Stimulated activated CD8-positive, alpha-beta memory T cell treated with anti-CD3 and anti-CD28 coated beads, Interleukin-7, amount 100 ng/mL, for 1 hour (primary cell): ENCODE measurements at places on chromosomes 3 and 15.

DNA sequence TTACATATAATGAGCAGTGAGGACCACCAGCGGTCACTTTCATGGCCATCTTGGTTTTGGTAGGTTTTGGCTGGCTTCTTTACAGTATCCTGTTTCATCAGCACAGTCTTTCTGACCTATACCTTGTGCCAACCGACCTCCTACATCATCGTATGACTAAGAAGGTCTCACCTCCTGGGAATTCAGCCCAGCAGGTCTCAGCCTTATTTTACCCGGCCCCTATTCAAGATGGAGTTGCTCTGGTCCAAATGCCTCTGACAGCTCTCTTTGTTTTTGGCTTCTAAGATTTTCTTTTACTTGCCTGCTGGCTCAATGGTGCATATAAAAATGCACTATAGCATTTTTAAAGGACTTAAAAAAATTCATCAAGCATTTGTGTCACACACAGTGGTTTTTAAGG lies 3.2 kb upstream of the MME start:
- no peak for DNase-seq

DNA sequence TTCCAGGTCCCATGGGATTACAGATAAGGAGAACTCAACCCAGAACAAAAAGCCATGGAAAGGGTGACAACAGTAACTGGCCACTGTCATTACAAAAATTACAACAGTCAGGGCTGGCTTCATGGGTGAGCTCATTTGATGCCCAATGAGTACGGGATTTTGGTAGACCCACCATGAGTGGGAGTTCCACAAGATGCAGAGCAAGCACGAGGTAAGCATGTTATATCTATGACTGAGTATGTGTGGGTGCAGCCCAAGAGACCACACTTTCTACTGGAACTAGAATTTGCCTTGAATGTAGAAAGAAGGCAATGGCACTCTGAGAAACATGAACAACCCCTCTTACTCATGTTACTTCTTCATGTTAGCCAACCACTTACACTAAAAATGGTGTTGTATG lies 83.3 kb downstream of the IGF2BP2 start:
- no peak for DNase-seq

GRCh38 chr3:24420224-24420623 lies 74.4 kb downstream of the THRB start:
- no peak for DNase-seq

DNA sequence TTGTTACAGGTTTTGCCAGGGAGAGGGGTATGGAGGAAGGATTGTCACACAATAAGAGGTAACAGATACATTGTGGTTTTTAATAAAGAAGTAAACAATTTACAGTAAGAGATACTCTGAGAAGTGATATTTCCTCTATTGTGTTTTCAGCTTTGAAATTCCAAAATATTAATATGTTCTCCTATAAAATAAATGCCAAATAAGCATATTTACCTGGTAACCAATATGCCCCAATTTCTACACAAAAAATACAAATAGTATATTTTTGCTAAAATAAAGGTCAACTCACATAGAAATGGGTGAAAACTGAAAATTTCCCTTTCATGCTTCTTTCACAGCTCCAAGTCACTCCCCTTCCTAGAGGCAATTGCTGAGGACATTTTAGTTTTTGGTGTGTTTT lies 437.4 kb upstream of the UBE2E2 start:
- no peak for DNase-seq

DNA sequence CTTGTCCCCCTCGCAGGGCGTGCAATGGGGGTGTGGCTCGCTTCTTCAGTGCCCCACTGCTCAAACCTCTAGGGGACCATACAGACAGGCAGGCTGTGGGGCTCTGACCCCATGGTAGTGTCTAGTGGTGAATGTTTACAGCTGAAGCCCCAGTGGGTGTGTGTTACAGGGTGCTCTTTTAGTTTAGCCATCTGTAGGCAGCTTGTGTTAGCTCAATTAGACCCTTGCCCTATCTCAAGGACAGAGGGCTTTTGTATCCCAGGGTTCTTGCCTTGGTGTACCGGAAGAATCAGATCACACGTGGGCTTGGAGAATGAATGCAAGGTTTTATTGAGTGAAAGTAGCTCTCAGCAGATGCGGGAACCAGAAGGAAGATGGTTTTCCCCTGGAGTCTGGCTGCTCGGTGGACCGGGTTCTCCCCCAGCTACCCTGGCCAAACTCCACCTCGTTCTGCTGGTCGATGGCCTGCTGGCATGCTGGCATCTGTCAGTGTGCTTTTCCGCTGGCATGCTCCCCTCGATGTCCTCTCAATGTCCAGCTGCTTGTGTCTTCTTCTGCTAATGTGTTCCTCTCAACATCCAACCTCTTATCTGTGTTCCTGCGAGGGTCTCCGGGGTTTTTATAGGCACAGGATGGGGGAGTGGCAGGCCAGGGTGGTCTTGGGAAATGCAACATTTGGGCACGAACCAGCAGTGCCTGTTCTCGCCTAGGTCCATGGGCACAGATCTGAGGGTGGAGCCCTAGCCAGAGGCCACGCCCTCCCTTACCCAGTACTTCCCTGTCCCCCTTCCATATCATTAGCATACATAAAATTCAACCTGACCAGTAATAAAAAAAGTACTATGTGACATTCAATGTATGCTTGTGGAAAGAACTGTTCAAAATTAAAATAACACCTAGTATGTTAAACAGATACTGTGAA lies 6.6 kb downstream of the SPCS1 start:
- DNase-seq, result no peak

DNA sequence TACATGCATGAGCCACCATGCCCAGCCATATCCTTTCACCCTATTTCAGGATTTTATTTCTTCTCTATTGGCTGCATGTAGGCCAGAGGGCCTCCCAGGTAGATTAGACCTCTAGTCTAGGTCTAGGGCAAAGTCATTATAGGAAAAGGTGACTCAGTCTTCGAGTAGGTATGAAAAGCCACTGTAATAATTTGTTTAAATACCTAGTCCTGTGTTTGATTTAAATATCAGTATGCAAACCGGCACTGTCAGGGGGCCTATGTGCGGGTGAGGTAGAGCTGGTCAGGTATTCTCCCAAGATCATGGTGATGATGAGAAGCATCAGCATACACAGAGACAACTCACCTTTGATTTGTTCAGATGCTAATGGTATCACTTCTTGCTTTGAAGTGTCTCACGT lies 101.4 kb upstream of the UMPS start:
- no peak for DNase-seq

DNA sequence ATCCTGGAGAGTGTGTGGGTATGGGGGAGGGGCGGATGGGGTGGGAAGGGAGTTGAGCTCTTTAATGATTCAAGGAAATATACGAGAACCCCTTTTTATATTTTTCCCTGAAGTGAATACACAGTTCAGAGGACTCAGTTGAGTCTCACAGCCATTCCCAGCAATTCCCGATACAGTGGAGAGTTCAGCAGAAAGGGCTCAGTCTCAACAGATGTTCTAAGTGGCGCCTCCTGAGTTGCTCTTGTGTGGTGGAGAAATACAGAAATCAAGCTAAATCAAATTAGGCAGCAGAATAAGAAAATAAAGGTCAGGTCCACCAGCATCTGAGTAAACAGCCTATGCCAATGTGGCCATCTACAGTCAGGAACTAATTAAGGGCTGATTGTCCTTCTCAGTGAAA lies 372.1 kb downstream of the NR2F2 start:
- no peak for DNase-seq

GRCh38 chr3:132753946-132754345 lies 31.7 kb upstream of the NPHP3 start:
- DNase-seq, result no peak

GRCh38 chr15:94582368-94582767 lies 351.0 kb downstream of the MCTP2 start:
- no peak for DNase-seq

- DNase-seq, result no peak
Observed at GRCh38 chr3:133328373-133328772, 71.5 kb upstream of the BFSP2 start.

- no peak for DNase-seq
Observed at GRCh38 chr3:41011854-41012253, 187.5 kb upstream of the CTNNB1 start.

- DNase-seq, result no peak
Observed at GRCh38 chr3:125151442-125151817, 61.1 kb downstream of the SLC12A8 start.

GRCh38 chr3:70856414-70857162 lies 544.1 kb upstream of the MDFIC2 start:
- DNase-seq, result no peak

DNA sequence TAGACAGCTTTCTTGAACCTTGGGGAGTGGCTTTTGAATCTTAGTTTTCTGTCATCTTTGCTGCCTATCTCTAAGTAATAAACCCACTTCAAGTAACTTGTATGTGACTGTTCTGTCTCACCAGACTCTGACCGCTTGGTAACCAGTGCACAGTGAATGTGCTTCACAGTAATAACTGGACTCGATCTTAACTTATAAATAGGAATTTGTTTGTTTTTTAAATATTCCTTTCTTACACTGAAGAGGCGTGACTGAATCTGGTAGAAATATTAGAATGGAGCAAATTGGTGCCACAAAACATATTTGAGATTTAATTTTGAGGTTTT lies 318.0 kb downstream of the GBE1 start:
- DNase-seq, result no peak
